Activated CD8-positive, alpha-beta memory T cell treated with anti-CD3 and anti-CD28 coated beads, Interleukin-2, amount 50 U/mL, for 4 hours (primary cell): ENCODE measurements at places on chromosomes 1 and 21.

DNA sequence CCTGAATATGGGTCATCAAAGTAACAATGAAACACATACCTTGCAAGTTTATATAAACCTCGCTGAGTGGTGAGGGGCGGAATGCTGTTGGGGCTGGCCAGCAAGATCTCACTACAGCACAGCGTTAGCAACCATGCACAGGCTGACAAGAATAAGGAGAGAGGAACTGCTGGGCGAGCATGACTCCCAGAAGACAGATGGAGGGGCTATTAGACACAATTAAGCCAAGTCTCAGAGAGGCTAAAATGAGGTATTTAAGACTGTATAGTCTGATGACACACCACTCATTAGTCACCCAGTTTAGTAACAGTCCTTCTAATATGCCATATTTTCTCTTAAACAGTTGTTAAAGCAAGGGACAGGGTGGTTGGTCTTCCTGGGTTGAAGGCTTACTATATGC, 340.2 kb upstream of the NR5A2 start:
- DNase-seq, result no peak

DNA sequence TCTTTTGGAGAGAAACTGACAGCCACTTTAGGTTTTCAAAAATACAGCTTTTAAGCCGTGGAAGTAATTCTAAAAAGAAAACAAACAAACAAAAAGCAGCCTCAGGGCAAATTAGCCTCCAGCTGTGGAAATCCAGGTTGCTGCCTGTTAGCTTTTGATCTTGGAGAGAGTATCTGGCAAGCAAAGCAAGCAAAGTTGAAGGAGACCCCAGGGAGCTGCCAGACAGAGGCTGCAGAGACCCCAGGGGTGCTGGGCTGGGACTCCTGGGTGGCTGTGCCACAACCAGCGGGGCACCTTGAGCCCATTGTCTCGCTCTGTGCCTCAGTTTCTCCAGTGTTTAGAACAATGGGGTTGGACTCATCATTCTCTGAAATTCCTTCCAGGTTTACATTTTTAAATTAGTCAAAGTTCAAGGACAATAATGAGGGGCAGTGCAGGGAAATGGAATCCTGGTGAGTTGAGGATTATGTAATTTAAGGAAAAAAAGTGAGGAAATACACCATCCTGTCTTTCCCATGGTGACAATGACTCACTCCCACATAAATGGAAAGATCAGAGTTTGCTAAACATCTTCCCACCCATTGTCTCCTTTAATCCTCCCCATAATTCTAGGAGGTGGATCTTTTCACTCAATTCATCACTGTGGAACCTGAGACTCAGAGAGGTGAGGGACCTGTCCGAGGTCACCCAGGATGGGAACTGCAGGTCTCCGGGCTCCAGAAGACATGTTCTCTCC, 480.5 kb downstream of the MATN1 start:
- no peak for DNase-seq

- no peak for DNase-seq
These were observed 17.5 kb upstream of the TBX19 start for GRCh38 chr1:168263130-168263529.

- no peak for DNase-seq
These were observed 14.1 kb downstream of the DPYD start for GRCh38 chr1:97906567-97907241.

GRCh38 chr1:110420874-110421793, 13.6 kb upstream of the LAMTOR5 start:
- DNase-seq, result no peak

DNA sequence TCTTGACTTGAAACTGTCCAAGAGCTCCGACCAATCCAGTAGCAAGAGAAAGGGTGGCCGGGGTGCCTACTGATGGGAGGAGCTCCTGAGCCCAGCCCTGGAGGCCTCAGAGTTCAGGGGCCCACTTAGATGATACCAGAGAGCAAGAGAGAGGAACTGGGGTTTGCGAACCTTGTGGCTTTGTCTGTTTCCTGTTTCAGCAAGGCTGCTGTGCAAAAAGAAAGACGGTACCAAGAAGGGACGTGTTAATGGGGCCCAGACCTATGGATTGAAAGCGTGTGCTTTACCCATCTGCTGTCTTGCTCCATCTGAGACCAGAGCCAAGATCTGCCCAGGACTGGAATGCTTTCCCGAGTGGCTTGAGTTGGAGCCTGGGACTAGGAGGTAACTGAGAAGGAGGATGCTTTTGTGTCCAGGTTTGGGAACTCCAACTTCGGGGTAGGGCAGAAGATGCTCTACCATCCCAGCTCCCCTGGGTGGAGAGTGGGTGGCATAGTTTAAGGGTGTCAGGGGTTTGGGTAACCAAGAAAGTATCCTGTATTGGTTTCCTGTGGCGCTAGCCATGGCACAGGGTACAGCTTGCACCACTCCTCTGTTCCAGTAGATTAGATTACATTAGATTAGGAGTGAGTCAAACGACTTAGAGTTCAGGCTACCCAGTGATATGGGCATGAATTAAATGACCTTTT, at the start of gene TRAF3IP3:
TRAF3IP3 (plus strand) TSS at position 128 of the 689 bp plus-strand sequence. CDS start 3,987 bp downstream, outside the sequence.
- DNase-seq, result peak; percentile 63

DNA sequence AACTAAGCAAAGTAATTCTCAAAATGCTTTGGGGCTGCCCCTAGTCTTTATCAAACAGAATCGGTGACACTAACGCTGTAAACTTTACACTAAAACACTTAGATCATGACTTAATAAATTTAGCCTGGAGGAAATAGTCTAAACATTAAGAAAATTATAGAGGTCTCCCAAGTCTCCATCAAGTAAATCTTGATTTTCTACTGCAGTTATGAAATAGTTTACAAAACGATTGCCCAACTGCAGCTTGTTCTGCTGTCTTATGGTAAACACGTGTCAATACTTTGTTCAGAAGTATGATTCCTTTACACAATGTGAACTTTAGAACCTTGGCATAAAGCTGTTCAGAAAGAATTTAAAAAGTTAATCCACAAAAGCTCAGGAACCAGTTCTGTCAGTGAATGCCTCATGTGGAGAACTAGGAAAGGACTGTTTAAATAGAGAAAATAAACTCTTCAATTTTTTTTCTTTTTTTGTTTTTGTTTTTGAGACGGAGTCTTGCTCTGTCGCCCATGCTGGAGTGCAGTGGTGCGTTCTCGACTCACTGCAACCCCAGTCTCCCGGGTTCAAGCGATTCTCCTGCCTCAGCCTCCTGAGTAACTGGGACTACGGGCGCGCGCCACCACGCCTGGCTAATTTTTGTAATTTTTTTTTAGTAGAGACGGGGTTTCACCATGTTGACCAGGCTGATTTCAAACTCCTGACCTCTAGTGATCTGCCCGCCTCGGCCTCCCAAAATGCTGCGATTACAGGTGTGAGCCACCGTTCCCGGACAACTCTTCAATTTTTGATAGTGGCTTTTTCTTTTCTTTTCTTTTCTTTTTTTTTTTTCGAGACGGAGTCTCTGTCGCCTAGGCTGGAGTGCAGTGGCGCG, 1.6 kb downstream of the DDI2 start:
- DNase-seq, result no peak

DNA sequence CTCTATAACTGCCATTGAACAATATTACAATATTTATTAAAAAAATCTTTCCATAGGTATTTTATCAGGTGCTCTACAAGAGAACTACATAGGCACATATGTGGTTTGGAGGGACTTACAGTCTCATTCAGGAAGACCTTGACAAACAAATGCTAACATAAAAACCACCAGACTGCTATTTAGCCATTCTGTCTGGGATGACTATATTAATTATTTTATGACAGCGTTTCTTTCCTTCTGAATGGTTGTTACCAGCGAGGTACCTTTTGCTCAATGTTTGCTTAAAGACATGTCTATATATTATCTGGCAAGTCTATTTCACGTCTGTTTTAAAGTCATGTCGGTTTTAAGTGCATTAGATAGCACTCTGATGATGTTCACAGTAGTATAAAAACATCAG, 69.7 kb downstream of the RUNX1 start:
- DNase-seq, result no peak

GRCh38 chr1:109499661-109500536, 6.0 kb downstream of the CYB561D1 start:
- DNase-seq, result peak; percentile 63

GRCh38 chr1:96880626-96881025, 159.0 kb downstream of the PTBP2 start:
- no peak for DNase-seq

- DNase-seq, result no peak
These were observed 256.3 kb upstream of the IRF2BP2 start for GRCh38 chr1:234866007-234866866.

DNA sequence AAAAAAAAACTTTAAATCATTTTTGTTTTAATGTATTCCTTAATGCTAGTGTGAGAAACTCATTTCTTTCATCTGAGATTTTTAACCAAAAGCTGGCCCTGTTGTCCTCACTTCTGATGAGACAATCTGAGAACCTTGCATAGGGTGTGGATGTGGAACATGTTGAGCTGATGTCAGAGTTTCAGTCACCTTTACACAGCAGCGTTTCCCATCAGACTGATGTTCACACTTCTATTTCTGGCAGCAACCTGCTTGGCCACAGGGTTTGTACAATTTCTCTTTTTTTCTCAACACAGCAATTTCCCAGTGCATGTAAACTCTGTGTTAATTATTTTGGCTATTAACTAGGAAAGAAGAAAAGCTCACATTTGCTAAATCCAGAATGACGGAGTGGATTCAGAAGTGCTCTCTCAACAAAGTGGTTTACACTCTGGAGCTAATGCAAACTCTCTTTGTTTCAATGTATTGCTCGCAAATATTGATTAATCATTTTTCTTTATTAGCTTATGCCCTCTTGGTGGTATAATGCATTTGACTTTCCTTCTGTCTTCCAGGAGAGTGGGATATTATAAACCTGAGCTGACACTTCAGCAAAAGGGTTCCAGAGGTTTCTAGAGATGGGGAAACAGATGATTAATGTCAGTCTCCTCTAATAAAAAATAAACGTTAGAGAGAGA, 70.5 kb upstream of the HSPA13 start:
- no peak for DNase-seq

DNA sequence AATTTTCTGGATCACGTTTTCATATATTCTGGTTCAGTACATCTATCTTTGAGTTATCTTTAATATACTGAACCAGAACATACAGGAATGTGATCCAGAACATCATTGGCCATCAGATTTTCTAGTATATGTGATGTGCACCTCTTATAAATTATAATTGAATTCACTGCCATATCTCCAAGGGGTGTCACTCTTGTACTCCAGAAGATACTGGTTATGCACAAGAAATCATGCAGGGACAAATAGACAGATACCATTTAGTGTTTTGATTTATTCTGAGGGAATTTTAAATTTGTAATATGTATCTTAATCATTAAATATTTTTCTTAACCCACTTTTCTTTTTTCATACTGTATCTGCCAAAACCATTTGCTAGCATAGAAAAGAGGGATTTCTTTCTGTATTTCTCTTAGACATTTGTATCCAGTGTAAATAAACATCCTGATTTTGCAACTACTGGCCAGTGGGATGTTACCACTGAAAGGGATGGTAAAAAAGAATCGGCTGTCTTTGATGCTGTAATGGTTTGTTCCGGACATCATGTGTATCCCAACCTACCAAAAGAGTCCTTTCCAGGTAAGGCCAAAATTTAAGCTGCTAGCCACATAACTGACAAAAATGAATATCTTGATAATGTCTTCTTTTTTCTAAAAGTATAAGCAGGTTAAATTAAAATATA, 16.7 kb downstream of the FMO3 start:
- DNase-seq, result no peak

DNA sequence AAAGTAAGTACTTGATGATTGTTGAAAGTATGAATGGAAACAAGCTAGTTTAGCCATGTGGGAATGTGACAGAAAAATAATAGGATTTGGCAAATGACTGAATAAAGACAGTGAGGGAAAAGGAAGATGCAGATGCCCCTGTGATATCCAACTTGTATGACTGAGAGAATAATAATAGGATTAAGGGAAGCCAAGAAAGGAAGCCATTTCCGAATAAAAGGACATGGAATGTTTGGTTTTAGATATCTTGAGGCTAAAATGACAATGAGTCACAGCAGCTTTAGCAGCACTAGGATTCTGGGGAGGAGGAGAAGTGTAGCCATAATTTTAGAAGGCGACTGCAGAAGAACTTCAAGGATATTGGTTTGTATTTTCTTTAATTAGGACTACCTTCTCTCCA, 109.2 kb downstream of the TTLL7 start:
- DNase-seq, result no peak

DNA sequence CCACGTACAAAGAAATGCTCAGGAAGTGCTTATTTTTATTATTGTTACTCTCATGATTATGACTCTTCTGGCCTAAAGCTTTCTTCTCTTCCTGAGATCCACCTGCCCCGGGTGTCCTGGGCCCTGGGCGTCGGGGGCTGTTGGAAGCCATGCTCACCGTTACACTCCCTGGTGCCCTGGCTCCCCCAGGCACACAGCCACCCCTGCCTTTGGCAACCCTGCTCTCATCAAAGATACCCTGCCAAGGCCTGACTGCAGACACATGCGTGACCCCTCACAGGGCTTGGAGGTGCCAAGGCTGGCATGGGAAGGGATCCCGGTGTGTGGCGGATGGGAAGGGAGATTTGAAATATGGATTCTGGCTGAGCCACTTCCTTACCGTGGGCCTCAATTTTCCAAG, 3.3 kb upstream of the KISS1 start:
- no peak for DNase-seq

DNA sequence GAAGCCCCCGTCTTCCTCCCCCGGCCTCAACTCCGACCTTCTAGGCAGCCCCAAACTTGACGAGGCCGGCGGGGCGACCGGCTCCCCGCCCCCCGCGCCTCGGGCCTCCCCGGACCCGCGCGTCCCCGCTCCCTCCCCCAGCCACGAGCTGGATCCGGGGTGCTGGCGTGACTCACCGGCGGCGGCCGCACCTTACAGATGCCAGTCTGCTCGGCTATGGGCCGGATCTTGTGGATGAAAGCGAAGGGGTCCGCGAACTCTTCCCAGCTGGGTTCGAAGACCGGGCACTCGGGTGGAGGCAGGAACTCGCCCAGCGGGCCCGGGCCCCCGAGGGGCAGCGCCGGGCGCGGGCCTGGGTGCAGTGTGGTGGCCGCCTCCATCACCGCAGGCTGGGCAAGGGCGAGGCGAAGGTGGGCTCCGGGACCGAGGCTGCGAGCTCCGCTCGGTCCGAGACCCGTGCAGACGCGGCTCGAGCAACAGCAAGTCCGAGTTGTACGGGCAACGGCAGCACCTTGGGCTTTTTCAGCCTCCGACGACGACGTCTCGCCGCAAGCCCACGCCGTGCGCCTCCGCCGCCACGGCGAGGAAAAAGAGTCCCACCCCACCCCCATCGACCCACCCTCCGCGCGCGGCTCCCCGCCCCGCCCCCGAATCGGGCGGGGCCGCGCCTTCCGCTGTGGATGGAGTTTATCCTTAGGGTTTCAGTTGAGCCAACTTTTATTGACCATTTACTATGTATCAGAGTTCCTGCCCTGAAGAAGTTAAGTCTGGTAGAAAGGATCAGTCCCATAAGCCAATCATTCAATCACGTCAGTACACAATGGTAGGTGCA, at the start of gene KDM5B:
KDM5B (minus strand) TSS at position 496 of the 832 bp plus-strand sequence; CDS start at position 380, 116 bp downstream.
- DNase-seq, result peak; percentile 79

- no peak for DNase-seq
These were observed 442 bp upstream of the RUSC1 start for GRCh38 chr1:155320252-155320651.

- no peak for DNase-seq
These were observed 84.6 kb upstream of the B3GALT2 start for GRCh38 chr1:193270996-193271395.

- no peak for DNase-seq
These were observed 24.4 kb upstream of the BCAR3 start for GRCh38 chr1:93705892-93706500.
